ENCODE measurements at places on chromosomes 12 and 14.
A peak's percentile ranks its signal among the peaks of the same experiment; 100 is the strongest.

- no peak for DNase-seq
Observed at GRCh38 chr12:124509676-124510300, 57.6 kb downstream of the NCOR2 start.

DNA sequence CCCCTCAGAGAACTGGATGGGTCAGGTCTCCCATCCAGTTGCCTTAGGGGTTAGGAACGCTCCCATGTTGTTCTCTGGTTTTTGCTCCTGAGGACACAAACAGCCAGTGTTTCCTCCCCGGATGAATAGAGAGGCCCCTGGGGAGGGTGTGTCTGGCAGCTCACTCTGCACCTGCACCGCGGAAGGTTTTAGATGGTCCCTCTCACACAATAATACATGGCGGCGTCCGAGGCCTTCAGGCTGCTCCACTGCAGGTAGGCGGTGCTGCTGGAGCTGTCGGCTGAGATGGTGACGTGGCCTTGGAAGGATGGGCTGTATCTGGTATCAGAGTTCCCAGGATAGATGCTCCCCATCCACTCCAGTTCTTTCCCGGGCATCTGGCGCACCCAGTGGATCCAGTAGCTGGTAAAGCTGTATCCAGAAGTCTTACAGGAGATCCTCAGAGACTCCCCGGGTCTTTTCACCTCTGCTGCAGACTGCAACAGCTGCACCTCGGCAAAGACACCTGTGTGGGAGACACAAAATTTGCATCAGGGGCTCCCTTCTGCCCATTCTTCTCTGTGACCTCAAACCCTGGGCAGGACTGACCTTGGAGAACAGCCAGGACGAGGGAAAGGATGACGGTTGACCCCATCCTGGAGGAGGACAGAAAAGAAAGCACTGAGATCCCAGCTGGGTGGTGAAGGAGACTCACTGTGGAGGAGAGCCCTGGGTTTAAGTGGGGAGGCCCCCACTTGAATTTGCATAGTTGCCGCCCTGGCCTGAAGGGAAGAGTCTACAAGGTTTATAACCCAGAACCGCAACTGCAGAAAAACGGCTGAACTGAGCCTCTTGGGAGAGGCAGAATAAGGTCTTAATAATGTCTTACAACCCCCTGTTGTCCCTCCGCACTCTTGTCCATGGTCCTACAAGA, 1324.8 kb downstream of the TMEM121 start:
- no peak for DNase-seq

- peak; percentile 3 for DNase-seq
Observed at GRCh38 chr12:28313631-28314030, 123.4 kb downstream of the CCDC91 start.

DNA sequence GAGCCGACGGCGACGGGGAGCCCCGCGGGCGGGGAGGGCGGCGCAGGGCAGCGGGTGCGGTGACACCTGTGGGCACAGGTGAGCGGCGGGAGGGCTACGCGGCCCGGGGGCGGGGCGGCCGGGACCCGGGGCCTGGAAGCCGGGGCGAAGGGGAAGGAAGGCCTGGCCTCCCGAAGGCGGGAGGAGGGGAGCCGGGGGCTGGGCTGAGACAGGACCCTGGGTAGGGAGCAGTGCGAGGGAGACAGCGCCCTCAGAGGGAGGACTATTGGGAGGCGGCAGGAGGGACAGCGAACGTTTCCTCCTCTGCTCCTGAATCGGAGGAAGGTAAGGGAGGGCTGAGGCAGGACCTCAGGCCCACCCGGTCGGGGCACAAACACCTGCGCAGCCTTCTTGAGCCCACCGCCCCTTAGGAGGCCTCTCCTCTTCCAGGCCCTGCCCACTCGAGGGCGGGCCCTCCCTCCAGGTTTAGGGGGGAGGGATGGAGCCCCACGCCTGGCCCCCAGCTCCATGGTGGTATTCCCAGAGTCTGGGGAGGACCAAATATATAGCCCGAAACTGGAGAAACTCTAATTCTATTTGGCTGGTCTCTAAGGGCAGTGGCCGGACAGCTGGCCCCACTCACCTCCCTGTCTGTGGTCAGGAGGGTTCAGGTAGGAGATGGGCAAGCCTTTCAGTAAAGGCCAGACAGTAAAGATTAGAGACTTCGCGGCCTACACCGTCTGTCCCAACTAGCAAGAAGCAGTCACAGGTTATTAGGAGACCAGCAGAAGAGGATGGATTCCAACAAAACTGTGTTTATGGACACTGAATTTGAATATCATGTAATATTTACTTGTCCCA, 509 bp downstream of the PLEKHG6 start:
- DNase-seq: no peak

DNA sequence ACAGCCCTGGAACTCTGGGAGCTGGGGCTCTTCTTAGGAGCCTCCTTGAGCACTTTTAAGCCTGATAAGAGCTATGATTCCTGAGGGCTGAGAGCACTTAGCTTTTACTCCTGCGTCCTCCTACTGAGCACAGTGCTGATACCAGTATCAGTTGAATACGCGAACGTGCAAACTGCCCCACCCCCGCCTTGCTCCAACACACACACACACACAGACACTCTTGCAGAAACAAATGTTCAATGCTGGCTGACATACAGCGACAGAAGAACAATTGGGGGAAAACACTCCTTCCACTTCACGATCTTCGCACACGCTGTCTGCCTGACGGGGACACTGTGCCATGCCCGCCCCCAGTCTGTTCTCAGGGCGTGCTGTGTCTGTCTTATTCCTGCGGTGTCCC, 57.2 kb upstream of the DLK1 start:
- DNase-seq: no peak

GRCh38 chr14:38098074-38098836, 109.4 kb upstream of the SSTR1 start:
- peak; percentile 89 for DNase-seq

- DNase-seq: no peak
Observed at GRCh38 chr12:2955888-2956287, 3.3 kb upstream of the TEAD4 start.

DNA sequence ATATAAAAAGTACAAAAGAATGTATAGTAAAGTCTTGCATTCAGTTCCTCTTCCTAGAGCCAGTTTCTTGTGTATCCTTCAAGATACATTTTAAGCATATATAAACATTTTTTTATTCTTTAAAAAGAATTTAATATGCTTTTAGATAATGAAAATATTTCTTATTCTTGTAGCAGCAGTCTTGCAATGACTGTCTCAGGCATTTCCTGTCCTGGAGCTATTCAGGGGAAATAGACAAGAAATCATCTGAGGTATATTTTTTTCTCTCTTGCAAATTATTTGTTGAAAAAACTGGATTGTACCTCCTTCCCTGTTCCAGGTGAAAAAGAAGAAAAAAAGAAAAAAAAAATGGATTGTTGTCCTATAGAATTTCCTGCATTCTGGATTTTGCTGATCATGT, 17.0 kb upstream of the ERBB3 start:
- DNase-seq: no peak

DNA sequence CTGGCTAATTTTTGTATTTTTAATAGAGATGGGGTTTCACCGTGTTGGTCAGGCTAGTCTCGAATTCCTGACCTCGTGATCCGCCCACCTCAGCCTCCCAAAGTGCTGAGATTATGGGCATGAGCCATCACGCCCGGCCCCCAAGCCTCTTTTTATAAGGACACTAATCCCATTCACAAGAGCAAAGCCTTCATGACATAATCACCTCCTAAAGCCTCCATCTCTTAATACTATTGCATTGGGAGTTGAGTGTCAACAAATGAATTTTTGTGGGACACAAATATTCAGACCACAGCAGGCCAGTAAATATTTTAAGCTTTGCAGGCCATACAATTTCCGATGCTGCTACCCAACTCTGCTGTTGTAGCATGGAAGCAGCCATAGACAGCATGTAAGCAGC, 10.9 kb downstream of the RNF212B start:
- peak; percentile 3 for DNase-seq

DNA sequence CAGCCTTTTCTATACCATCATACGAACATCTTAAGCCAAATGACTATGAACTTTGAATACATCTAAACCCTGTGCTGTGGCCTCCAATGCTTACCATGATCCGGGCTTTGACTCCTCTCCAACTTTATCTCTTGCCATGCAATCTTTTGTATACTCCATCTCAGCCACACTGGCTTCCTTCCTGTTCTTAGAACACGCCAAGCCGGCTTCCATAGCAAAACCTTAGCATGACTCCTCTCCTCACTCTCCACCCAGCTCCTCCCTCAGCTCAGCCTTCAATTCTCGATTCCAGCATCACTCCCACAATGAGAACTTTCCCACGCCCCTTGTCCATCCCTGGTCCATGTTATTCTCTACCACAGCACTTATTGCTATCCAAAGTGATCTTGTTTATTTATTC, 228.3 kb downstream of the NTF3 start:
- DNase-seq: no peak

DNA sequence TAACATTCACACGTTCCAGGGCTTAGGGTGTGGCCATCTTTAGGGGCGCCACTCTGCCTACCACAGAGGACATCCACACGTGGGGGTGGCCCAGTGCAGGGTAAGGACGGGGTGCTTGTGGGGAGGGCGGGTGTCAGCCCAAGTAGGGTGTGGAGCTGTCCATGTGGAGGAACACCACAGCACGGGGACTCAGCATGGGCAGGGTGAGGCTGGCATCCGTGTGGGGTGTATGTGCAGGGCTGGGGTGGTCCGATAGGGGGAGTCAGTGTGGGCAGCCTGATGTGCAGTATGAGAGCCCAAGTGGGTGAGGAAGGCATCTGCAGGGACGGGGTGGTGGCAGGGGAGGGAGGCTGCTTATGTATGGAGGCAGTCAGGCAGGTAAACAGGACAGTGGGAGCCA, 17.7 kb downstream of the PSMC1 start:
- no peak for DNase-seq

GRCh38 chr14:36807727-36808126, 146.1 kb downstream of the PAX9 start:
- DNase-seq: no peak

- no peak for DNase-seq
Observed at GRCh38 chr14:67151082-67151666, 38.1 kb upstream of the GARIN2 start.

DNA sequence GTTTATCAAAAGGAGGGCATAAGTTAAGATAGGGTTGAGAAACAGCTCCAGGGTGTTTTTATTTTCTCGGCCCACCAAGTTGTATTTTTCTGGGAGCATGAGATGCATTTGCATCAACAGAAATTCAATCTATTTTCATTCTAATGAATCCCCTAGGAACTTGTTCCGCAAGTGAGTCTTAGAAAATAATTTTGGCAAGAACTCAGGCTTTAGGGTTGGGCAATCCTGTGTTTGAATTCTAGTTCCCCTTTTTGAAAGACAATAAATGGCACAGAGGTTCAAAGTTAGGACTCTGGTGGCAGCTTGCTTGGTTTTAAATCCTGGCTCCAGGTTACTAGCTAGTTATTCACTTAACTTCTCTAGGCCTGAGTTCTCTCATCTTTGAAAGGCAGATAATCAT, 23.7 kb downstream of the SLC5A8 start:
- DNase-seq: no peak

GRCh38 chr12:127943481-127944210, 323.3 kb upstream of the TMEM132C start:
- no peak for DNase-seq

GRCh38 chr12:107536613-107537012, 149.0 kb upstream of the PWP1 start:
- no peak for DNase-seq

DNA sequence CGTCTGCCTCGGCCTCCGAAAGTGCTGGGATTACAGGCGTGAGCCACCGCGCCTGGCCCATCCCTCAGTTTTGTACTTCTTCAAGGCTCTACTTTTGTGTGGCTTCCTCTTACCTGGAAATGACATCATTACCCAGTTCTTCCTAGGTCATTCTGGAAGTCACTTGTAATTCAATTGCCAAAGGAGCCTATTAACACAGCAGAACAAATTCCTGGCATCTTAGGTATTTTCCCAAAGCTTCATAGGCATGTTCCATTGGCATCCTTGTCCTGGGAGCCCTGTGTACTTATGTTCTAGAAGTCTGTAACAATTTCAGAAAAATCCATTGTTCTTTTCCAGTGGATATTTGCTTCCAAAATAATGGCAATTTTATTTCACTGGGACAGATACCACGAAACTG, 60.6 kb downstream of the DAAM1 start:
- no peak for DNase-seq

- no peak for DNase-seq
Observed at GRCh38 chr14:47259796-47260195, 415.6 kb downstream of the MDGA2 start.

GRCh38 chr12:1356285-1356684, 238.1 kb downstream of the FBXL14 start:
- DNase-seq: no peak

GRCh38 chr12:49762468-49762847, 21.1 kb downstream of the TMBIM6 start:
- DNase-seq: no peak

GRCh38 chr14:99201351-99202073, 70.5 kb downstream of the BCL11B start:
- no peak for DNase-seq

GRCh38 chr14:50718949-50719348, 50.8 kb upstream of the SAV1 start:
- no peak for DNase-seq

- no peak for DNase-seq
Observed at GRCh38 chr12:54452628-54453027, 20.8 kb downstream of the GTSF1 start.

DNA sequence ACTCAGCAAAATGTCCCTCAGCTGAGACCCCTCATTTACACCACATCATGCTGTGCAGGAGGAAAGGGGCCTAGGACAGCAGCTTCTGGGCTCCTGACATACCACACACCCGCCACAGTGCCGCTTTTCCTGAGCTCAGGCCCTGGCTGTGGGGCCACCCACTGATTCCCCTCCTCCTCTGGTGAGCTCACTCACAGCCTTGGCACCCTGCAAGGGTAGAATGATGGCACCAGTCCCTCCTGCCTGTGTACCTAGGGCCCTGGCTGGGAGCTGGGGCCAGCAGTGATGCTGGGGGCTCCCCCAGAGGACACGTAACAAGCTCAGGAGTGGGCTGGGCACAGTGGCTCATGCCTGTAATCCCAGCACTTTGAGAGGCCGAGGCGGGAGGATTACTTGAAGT, 44.4 kb downstream of the PLEKHD1 start:
- no peak for DNase-seq

GRCh38 chr12:90074086-90074485, 365.4 kb upstream of the ATP2B1 start:
- no peak for DNase-seq

GRCh38 chr12:66074561-66074960, 56.0 kb downstream of the LLPH start:
- no peak for DNase-seq

GRCh38 chr14:77045238-77046162, 17.0 kb upstream of the IRF2BPL start:
- no peak for DNase-seq
